Left ventricle myocardium superior (tissue), 1 donor: ENCODE measurements at places on chromosomes 13 and 19.

- DNase-seq: no peak
Observed at GRCh38 chr19:27971071-27971470, 1241.9 kb downstream of the UQCRFS1 start.

GRCh38 chr19:6125571-6125989, 9.9 kb upstream of the ACSBG2 start:
- peak; percentile 44 for DNase-seq

DNA sequence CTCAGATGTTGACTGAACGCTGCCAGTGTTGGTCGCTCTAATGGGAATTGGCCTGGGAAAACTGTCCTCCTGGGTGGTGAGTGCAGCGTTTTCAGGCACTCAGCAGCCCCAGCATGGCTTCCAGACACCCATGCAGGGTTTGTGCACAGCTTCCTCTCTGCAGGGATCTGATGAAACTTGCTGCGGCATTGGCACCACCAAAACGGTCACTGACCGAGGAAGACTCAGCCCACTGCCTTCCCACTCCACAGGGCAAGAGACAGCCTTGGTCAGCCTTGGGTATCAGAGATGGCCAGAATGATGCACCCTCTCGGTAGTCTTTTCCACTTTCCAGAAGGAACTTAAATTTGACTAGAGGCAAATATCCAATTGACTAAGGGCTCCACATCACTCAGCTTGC, 398.9 kb downstream of the IRS2 start:
- DNase-seq: no peak

DNA sequence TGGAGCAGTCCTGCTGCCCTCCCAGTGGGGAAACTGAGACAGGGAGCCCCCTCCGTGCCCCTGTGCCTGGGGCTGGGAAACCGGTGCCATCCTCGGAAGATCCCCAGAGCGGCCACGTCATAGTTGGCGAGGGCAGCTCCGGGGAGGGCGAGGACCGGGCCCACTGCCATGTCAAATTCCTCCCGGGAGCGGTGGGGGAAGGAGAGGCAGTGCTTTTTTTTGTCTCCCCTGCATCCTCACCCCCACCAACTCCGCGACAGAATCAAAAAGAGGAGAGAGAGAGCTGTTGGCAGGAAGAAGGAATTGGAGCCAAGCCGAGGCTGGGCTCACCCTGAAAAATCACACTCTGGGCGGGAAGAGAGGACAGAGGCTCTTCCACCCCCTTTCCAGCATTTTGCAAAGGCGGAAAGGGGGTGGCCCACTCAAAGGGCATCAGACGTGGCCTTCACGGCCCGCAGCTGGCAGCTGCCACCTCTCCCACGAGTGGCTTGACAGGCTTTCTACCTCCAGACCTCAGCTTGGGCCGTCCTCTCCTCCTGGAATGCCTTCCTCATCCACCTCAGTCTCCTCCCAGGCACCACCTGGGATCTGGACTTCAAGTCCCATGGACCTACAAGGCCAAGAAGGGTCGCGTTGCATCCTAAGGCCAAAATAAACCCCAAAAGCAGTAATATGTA, 19.6 kb upstream of the NFIC start:
- peak; percentile 85 for DNase-seq

- DNase-seq: no peak
Observed at GRCh38 chr13:28778308-28779215, 41.6 kb upstream of the MTUS2 start.

GRCh38 chr19:32251634-32252332, 93.6 kb upstream of the ZNF507 start:
- no peak for DNase-seq

DNA sequence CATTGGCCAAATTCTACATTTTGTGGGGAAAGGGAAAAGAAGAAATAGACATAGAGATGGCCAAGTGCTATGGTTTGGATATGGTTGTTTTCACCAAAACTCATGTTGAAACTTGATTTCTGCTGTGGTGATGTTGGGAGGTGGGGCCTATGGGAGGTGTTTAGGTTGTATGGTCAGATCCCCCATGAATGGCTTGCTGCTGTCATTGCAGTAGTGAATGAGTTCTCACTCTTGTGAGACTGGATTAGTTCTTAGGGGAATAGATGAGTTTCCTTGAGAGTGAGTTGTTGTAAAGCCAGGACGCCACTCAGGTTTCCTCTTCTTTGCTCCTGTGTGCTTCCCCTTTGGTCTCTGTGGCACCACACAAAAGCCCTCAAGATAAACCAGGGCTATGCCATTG, 242.6 kb upstream of the RFC3 start:
- DNase-seq: no peak

GRCh38 chr19:10946958-10947657, 13.7 kb upstream of the SMARCA4 start:
- DNase-seq: no peak

- no peak for DNase-seq
Observed at GRCh38 chr19:29003641-29004409, 209.1 kb downstream of the UQCRFS1 start.

- DNase-seq: no peak
Observed at GRCh38 chr13:48978942-48979601, 3.4 kb downstream of the FNDC3A start.
